Stimulated activated CD4-positive, alpha-beta T cell treated with anti-CD3 and anti-CD28 coated beads, TNF-alpha, amount 100 ng/mL, for 24 hours (primary cell): ENCODE measurements at places on chromosomes 13 and 19.

DNA sequence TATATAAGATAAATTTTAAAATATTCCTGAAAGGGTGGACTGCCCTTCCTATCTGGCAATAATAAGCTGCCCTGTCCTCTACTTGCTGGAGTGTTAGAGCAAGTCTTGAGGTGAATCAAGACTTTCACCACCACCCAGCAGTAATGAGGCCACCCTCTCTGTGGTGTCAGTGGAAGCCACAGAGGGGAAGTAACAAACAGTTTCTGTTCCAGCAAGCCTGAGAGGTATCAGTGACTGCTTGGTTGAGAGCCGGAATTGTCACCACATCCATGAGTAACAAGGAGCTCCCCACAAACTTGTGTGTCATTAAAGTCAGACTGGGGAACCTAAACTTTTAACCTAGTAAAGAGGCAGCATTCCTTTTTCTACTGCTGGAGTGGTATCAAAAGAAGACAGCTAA lies 532.7 kb upstream of the SPRY2 start:
- DNase-seq, result no peak

GRCh38 chr13:91184244-91184926 lies 163.1 kb upstream of the MIR17HG start:
- no peak for DNase-seq

DNA sequence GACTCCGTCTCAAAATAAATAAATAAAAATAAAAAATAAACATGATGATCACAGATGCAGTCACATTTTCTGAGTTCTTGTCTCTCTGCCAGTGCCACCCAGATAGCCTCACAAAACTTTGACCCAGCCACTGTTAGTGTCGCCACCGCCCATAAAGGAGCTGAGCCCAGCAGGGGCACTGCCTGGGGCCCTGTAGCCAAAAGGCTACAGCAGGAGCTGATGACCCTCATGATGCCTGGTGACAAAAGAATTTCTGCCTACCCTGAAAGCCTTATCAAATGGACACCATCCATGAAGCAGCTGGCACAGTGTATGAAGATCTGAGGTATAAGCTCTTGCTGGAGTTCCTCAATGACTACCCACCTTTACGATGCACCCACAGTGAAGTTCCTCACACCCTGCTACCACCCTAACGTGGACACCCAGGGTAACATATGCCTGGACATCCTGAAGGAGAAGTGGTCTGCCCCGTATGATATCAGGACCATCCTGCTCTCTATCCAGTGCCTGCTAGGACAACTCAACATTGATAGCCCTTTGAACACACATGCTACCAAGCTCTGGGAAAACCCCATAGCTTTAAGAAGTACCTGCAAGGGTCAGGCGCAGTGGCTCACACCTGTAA lies 18.3 kb downstream of the ZNF587 start:
- DNase-seq, result no peak

DNA sequence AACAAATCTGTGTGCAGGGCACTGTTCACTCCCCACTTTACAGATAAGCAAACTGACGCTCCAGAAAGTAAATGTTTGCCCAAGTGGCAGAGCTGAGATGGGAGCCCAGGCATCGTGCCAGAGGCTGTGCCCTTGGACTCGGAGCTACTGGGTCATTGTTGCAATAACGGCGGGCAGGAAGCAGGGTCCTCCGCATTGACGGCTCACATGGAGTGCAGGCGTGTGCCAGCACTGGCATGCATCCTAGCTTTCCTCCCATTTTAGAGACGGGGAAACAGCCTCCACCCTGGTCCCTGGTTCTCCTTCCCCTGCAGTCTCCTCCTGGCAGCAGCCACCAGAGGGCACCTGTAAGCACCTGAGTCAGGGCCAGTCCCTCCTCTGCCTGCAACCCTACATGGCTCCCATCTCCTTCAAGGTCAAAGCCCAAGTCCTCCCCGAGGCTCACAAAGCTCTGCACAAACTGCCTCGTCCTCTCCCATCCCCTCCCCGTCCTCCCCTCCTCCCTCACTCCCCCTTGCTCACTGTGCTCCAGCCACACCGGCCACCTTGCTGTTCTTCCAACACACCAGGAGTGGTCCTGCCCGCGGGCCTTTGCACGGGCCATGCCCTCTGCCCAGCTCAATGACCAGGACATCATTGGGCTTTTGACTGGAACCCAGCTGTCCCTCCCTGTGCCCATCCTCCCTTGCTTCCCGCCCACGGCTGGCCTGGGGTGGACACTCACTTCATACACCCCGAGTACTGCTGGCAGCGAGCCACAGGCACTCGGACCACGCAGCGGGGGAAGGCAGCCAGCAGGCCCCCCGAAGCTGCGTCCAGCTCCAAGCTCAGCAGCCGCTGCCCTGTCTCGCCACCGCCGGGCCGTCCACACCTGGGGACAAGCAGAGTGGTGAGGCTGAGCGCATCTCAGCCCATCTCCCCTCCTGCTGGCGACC lies 7.7 kb upstream of the LRG1 start:
- no peak for DNase-seq

- DNase-seq, result no peak
These were observed 69.4 kb downstream of the C13orf42 start for GRCh38 chr13:51041710-51042109.

GRCh38 chr19:30556230-30556711 lies 184.1 kb downstream of the ZNF536 start:
- DNase-seq, result no peak

DNA sequence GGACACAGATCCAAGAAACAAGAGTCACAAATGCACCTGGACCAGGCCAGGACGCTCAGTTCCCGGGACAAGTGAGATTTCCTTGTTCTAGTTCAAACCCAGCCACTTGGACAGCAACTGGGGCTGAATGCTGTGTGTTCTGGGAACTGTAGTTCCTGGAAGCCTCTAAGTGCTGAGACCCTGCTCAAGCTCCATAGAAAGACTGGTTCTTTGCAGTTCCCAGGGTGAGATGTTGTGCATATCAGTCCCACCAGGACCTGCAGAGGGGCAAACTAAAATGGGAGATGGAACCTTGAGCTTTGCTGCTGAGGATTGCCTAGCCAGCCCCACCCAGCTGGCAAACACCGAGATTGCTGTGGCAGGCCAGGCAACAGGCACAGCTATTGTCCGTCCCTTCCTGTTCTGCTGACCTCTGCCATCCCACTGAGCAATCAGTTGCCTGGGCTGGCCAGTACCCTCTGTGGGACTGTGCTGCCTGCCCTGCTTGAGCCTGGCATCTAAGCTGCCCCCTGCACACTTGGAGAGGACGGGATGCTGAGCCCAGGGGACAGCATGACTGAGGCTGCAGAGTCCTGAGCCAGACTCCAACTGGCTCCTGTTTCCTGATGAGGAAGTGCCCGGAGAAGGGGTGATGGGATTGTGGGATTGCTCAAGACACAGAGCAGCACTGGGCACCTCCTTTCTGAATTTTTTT lies 1.4 kb upstream of the GIPC1 start:
- no peak for DNase-seq
